NCI-H1417 treated with DMSO at 0.1 percent for 48 hours (cell line): ENCODE measurements at places on chromosomes 2 and 18.

GRCh38 chr2:10584843-10585475, 104.8 kb downstream of the NOL10 start:
- DNase-seq: no peak

DNA sequence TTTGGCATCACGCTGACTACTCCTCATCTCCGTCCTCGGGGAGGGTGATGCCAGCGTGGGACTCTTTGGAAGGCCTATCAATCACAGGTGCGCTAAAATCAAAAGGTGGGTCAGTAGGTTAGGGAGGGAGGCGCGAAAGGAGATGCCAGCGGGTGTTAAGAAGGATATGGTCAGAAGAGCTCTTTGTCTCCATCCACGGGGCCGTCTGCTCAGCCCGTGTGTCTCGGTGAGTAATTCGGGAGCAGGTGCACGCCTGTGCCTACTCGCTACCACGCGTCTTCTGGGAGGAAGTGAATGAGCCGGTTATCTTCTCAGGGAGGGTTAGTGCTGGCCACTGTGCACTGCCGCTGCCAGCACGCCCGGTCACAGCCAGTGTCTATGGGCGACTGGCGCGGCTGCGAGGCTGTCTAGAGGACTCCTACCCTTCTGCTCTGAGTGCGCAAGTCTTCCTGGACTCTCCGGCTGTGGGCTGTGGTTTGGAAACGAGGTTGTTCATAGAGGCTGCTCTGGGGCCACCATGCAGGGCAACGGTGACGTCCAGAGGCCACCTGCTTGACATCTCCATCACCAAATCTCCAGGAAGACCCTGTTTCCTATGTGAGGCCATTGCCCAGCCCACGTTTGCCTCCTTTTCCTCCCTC, 153.4 kb downstream of the MBP start:
- no peak for DNase-seq

DNA sequence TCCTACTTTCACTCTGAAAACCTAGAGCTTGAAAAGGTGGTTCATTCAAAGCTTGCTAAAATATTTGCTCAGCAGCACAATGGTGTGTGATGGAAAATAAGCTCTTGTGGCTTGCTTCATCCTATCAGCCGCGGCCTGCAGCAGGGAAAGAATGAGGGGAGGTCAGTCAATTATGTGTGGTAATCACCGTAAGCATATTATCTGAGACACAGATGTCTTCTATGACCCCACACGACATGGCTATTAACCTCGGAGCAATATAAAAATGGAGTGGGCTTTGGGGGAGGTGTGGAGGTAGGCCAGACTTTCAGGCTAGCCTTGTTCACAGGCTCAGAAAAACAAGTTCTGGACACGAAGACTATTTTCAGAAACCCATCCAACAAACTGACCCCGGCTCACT, 98.4 kb upstream of the SIX3 start:
- DNase-seq: no peak

- DNase-seq: no peak
Measured at GRCh38 chr2:197198890-197199289, 111.7 kb downstream of the ANKRD44 start.

DNA sequence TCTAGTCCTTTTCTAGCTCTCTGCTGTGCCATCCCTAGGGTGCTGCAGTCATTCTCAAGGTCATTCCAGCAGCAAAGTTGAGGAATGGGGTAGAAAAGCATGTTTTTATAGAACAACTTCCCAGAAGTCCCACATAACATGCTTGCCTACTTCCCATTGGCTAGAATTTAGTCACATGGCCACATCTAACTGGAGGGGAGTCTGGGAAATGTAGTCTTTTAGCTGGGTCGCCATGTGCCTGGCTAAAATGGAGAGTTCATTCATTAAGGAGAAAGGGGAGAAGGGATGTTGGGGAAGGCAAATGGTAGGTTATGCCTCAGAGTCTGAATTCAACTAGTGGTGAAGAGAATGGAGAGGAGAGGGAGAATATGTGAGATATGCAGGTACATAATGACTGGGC, 85.7 kb downstream of the SLC4A3 start:
- no peak for DNase-seq

DNA sequence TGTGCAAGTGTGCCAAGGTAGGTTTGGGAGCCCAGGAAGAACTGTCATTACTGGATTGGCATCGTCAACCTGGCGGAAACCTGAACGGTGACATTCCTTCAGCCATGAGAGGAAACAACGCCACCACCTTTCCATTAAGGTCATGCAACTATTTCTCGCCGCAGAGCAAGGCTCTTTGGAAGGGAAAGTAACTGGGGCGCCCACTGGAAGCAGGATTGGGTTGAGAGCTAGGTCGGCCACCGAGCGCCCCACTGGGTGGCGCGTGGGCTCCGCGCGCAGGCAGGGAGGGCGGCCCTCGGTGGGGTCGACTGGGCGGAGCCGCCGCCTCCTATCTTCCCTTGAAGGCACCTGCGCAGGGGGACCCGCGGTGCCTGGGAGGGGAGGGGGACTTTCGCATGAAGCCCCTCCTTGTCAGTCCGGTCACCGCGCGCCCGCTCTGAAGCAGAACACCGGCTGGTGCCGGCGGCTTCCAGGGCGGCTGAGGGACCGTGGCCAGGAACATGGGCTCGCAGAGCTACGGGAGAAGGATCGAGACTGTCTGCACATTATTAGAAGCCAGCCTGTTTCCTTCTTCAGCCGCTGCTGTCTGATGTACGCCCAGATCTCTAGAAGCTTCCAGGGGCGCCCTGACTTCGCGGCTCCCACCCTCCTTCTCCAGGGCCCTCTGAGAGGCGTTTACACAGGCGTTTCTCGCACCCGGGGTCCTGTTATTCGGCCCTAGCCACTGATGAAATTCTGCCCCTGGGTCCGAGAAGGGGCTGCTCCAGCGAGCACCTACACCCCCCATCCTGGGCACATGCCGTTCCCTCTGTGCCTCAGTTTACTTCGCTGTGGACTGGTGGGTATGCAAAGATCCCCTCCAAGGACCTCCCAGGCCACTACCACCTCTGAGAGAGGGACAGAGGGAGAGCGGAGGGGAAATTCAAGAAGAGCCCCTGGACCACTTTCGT, 27.3 kb upstream of the MAL start:
- DNase-seq: no peak

GRCh38 chr2:148903979-148904378, 29.0 kb downstream of the KIF5C start:
- peak; percentile 93 for DNase-seq

DNA sequence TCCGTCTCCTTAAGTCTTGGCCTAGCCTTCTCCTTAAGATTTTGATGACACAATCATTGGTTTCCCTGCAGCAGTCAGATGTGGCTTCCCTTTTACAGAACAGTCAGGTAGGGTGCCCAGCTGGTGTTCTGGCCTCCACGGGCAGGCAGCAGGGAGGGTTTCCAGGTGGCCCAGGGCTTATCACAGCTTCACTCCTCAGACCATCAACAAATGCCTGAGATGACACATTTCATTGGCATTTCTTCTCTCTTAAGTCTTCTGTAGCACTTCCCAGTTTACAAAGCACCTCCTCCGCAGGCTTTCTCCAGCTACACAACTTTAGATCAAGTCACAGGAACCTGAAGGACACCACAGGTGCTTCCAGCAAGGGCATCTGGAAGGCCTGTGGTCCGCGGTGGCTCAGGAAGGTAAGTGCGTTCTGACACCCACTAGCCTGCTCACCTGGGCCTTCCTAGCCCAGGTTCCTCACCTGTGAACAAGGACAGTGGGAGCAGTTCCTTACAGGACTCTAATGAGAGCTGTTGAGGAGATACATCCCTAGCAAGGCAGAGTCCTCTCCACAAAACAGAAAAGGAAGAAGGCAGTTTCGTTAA, 37.6 kb downstream of the PTPN18 start:
- no peak for DNase-seq

DNA sequence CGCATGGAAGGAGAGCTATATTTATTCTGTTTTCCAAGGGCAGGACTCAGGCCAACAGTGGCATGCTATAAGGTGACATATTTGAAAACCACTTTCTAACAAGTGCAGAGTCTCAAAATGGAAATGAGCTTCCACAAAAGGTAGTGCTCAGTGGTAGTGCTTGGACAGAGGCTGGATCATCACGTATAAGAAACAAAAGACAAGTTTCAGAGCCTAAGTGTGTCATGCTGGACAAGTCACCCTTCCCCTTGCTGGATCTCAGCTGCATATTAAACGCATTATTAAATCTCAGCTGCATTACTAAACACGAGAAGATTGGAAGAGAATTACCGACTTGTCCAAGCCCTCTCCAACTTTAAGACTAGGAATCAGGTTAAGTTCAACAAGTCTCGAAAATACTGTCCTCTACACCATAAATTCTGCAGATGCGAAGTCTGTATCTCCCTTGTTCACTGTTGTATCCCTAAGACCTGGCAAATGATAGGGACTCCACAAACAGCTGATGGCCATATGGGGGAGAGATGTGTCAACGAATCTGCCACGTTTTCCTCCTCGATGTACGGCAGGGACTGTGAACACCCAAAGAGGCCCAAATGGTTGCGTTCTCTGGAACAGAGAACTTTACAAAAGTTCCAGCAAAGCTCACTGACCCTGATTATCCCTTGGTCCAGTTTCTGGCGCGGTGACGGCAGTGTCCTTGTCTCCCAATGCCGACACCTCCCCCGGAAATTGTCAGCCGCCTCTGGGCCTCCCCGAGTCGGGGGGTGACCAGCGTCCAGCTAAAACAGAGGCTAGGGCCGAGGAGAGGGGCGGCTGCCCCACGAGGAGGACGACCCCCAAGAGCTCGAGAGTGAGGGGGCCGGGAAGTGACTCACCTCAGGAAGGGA, 611 bp downstream of the NOL10 start:
- no peak for DNase-seq
